Panc1 (cell line): ENCODE measurements at places on chromosomes 6 and 20. TPM values are rescaled to one million over a fixed set of nuclear protein-coding genes. Genes with fewer than 3 reads are reported as not detected.

PACSIN1 gene
- 0.18 TPM for total RNA-seq

CTSZ gene
- total RNA-seq = 113 TPM

CALHM6 gene
- total RNA-seq = not detected

TINAG gene
- total RNA-seq = not detected

MLIP gene
- total RNA-seq = not detected

TSBP1 gene
- total RNA-seq = not detected

FAM209B gene
- total RNA-seq = not detected
